ENCODE measurements at places on chromosomes 2 and 18.

GRCh38 chr18:79802298-79802697, 4.6 kb downstream of the KCNG2 start:
- no peak for DNase-seq

- no peak for DNase-seq
Measured at GRCh38 chr2:39228413-39229209, 15.2 kb downstream of the CDKL4 start.

GRCh38 chr18:39205565-39206195, 1640.1 kb upstream of the CELF4 start:
- DNase-seq = no peak

- no peak for DNase-seq
Measured at GRCh38 chr2:174784316-174784715, 20.0 kb upstream of the CHRNA1 start.

GRCh38 chr2:161122772-161123530, 37.3 kb upstream of the TANK start:
- no peak for DNase-seq

DNA sequence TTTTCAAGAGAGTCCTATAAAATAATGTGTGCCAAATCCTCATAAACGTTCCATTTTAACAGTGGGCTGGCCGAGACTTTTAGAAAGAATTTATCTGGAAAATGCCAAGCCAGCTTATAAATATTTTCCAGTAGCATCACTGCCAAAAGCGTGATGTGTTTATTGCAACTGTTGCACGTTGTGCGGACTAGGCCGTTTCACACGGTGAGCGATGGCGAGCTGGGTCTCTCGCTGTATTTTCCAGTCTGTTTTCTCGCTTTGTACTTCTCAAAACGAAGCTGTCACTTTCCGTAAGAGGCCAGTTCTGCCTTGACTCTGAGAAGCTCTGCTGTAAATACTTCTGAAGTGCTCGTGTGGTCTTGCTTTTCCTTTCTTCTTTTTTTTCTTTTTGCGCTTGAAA, 65.0 kb upstream of the ZNF236 start:
- no peak for DNase-seq

DNA sequence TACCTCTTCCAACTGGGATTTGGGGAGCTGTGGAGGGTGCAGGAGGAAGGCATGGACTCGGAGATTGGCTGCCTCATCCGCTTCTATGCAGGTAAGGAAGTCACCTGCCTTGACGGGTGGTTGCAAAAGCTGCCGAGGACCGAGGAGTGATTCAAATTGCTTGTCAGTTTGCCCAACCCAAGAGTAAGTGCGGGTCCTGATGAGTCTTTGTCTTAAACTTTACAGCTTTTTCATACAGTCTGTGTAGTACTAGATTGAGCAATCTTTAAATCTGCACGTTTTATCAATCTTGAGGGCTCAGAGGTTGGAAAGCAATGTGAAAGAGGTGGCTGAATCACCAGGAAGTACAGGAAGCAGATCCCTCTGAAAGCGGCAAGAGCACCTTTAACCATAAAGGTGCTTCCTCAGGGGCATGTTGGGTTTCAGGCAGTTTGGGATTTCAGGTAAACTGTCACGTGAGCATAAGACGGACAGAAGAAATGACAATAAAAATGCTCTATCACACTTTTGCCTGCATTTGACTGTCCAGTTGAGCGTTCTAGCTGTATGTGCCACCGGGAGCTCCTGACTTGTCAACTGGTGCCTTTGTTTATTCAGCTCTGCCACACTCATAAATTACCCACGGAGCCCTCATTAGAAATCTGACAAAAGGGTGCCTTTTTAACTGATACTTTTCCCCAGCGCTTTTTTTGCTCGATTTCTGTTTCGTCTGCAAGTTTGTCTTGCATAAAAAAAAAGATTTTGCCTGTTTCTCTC, 2.0 kb downstream of the PHLPP1 start:
- DNase-seq = no peak

GRCh38 chr2:215540658-215541057, 104.8 kb upstream of the FN1 start:
- no peak for DNase-seq

GRCh38 chr18:13428319-13428718, 209.8 kb downstream of the LDLRAD4 start:
- no peak for DNase-seq

DNA sequence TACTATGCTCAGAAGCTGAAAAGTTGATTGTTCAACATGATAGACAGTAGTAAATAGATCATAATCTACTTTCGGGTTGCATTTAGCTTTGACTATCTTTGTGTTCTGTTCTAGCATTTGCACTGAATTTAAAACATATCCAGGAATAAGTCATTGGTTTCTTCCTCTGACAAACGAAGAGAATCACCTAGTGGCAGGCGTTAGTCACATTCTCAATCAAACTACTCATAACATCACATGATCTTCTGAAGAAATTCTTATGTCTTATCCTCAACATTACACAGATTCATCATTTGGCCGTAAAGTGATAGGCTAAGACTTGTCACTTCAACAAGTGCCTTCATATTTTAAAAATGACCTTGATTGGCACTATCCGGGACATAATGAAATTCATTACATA, 63.6 kb upstream of the TTC21B start:
- no peak for DNase-seq

DNA sequence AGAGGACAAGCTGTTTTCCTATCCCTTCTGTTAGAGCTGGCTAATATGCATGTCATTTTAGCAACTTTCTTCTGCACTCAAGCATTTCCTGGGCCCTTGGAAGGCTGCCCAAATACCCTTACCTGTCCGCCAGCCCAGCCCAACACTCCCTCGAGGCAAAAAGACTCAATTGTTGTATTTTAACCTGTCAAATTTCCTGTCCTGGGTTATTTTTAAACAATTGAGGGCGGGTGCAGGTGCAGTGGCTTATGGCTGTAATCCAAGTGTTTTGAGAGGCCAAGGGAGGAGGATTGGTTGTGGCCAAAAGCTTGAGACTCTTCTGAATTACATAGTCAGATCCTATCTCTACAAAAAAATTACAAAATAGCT, 125.0 kb upstream of the ARHGAP28 start:
- DNase-seq = no peak

- no peak for DNase-seq
Measured at GRCh38 chr2:82853299-82853698, 1605.8 kb downstream of the SUCLG1 start.

- no peak for DNase-seq
Measured at GRCh38 chr2:219250049-219250781, 2.8 kb upstream of the TUBA4B start.

- DNase-seq = no peak
Measured at GRCh38 chr18:63817441-63818051, 42.3 kb downstream of the SERPINB7 start.

DNA sequence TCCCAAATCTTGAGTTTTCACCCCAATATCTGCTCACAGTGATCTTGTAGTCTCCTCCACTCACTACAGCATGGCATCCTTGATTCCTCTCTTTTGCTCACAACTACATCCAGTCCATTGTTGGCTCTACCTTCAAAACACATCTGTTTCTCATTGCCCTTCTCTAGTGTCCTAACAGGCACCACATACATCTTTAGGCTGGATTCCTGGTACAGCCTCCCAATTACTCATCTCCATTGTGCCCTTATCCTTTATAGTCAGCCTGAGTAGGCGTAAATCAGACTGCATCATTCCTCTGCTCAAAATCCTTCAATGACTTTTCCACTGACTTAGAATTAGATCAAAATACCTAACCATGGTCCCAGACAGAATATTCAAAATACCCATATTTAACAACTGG, 10.7 kb upstream of the TAF1B start:
- no peak for DNase-seq

GRCh38 chr2:179691235-179691634, 170.2 kb downstream of the ZNF385B start:
- no peak for DNase-seq

DNA sequence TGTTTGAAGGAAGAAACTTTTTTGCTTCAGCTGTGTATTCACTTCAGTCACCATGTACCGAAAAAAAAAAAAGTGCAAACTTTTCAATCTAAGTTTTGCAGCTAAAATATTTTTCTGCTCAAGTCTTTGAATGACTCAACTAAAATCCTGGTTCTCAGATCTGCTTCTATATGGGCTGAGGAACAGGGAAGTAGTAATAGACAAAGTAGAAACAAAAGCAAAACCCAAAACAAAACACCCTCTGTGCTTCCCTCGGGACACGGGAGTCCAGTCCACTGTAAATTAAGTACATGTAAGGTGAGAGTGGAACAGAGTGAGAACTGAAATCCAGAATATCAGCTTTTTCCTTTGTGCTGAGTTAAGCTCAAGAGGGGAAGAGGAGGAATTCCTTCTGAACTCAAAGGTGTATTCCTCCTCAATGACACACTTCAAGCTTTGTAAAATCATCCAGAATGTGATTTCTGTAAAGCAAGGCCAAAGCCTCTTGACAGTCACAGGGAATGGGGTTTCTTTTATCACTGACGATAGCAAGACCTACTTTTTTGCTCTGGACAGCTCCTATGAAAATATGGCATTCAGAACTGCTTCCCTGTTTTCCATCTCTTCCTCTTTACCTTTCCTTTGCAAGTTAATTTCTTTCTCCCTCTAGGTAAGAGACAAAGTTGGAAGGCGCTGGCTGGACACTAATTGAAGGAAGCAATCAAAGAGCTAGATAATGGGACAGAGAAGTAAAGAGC, 433.5 kb upstream of the MMADHC start:
- no peak for DNase-seq

DNA sequence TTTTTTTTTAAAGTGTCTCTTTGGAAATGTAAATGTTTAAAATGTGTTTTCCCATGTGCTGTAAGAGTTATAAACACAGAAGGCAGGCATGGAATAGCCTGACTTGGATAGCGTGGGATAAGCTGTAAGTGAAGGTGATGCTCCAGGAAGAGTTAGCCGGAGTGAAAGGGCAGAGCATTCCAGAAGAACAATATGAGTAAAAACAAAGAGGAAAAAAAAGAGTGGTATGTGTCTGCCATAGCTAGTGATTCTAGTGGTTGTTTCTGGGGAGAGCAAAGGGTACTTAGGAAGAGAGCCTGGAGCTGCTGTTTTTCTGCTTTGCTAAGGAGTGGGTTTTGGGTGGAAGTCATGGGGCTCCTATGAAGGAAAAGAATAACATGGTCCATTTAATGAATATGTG, 126.9 kb upstream of the DLGAP1 start:
- no peak for DNase-seq

DNA sequence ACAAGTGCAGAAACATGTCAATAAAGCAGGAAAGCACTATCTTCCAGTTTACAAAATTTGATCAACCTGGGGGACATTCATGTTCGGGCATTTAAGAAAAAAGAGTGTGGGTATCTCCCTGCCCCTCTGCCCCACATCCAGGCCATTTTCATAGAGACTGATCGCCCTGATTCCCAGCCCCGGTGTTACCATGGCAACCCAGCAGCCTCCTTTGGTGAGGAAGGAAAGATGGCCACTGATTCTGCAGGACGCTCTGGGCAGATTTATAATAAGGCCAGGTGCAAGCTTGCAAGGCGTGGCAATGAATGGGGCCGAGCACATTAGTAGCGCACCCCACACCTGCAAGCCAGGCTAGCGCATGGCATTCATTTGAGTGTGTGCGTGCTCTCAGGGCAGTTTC, 36.7 kb upstream of the ARL4C start:
- no peak for DNase-seq

DNA sequence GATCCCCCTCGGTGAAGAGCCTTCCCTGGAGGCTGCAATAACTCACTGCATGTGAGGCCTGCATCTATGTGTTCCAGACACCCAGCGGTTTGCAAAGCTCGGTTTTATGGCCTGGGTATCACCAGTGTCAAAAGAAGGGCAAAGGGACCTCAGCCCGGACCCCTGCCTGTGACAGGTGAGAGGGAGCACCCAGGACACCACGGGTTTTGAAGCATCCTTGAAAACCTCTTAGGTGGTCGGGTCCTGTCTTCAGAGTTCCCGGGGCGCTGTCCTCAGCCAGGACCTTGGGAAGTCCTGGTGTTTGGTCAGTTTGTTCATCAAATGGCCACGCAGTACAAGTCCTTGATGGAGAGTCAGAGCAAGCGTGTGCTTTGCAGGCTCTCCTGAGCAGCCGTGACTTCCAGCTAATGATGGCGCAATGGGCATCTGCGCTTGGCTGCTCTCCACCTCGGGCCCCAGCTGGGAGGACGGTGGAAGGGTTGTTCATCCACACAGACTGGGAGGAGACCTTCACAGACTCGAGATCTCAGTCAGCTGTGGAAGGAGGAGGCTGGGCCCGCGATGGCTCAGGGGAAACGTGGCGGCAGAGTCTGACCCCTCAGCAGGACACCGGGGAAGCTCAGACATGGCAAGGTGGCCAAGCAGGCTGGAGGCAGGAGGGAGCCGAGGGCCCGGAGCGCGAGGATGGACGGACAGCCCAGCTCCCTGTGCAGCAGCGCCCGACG, 113.1 kb upstream of the GPC1 start:
- no peak for DNase-seq

DNA sequence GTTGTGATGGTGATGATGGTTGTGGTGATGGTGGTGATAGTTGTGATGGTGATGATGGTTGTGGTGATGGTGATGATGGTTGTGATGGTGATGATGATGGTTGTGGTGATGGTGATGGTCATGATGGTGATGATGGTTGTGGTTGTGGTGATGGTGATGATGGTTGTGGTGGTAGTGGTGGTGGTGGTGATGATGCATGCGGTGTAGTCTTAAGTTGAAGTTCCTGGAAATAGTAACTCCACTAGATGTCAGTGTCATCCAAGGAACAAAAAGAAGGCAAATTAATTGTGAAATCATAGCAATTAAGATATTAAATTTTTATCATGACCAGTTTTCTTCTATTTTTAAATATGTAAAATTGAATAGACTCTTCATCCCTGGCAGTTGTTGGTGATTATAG, 309.2 kb downstream of the AGAP1 start:
- DNase-seq = no peak

- DNase-seq = no peak
Measured at GRCh38 chr2:204948024-204948763, 402.9 kb downstream of the PARD3B start.

DNA sequence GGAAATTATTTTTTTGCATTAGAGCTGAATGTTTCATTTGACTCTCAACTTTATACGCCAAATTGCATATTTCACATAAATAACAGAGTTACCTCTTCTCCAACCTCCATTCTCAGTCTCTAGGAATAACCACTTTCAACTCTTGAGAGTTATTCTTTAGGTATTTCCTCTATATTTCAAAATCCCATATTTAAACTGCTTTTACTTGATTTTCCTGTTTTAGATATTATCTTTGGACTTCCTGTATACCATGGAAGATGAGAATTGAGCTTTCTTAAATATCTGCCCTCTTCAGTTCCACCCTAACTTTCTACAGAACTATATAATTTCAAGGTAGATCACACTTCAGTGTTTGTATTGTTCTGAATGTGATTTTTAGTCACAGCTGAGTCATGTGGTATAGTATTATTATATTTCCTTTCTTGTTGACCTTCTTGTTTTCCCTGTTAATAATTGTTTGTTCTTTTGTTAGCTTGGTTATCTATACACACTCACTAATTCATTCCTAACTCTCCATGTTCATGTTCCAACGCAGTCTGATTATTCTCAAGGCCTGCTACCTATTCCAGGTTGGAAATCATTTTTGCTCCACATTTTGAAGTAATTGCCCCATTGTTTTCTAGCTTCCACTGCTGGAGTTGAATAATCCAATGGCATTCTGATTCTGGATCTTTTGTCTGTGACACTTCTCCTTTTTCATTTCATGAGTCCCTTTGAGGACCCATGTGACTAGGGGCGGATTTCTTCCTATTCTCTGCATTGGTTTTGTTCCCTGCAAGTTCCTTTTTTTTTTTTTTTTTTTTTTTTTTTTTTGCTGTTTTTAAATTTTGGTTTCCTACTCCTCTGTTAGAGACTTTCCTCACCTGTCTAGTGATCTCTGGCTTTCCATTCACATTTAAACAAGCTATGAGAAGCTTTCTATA, 156.8 kb upstream of the RBMS1 start:
- DNase-seq = no peak

- DNase-seq = no peak
Measured at GRCh38 chr18:73752546-73752945, 395.1 kb downstream of the FBXO15 start.

Measured in activated CD4-positive, CD25-positive, alpha-beta regulatory T cell (primary cell).